SJSA1 (cell line): ENCODE measurements at places on chromosomes 6 and 20.

GRCh38 chr6:135832166-135832565 lies 19.3 kb upstream of the PDE7B start:
- no peak for DNase-seq

GRCh38 chr6:74936886-74937285 lies 269.0 kb downstream of the COL12A1 start:
- no peak for DNase-seq

- no peak for DNase-seq
These were observed 661.4 kb upstream of the HS3ST5 start for GRCh38 chr6:115004204-115004603.

GRCh38 chr6:34284563-34285447 lies 36.0 kb upstream of the SMIM29 start:
- DNase-seq = no peak

DNA sequence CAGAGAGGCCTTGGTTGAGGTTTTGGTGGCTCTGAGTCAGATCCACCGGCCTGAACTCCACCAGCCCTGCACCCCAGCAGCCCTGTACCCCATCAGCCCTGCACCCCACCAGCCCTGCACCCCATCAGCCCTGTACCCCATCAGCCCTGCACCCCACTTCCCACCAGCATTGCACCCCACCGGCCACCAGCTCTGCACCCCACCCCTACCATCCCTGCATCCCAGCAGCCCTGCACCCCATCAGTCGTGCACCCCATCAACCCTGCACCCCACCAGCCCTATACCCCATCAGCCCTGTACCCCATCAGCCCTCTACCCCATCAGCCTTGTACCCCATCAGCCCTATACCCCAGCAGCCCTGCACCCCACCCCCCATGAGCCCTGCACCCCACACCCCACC lies 14.3 kb upstream of the CHRNA4 start:
- DNase-seq = no peak

DNA sequence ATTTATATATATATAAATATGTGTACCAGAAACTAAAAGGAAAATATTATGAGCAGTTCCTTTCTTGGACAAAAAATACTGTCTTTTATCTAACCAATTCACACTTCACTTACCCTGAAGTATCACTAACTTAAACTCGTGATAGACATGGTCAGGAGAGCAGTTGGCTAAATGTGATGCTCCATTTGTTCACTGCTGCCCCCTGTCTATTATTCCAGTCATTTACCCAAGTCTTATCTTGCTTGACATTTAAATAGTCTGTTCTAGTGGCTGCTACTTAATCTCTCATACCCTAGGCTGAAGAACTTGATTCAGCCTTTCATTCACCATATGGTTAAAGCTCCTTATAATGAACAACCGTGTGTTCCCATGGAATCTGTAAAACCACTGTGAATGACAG lies 789.6 kb upstream of the EYS start:
- DNase-seq = no peak

- DNase-seq = no peak
These were observed 74.5 kb downstream of the MDN1 start for GRCh38 chr6:89745096-89745495.

- peak; percentile 60 for DNase-seq
These were observed 37.5 kb downstream of the NOX3 start for GRCh38 chr6:155418017-155418761.

DNA sequence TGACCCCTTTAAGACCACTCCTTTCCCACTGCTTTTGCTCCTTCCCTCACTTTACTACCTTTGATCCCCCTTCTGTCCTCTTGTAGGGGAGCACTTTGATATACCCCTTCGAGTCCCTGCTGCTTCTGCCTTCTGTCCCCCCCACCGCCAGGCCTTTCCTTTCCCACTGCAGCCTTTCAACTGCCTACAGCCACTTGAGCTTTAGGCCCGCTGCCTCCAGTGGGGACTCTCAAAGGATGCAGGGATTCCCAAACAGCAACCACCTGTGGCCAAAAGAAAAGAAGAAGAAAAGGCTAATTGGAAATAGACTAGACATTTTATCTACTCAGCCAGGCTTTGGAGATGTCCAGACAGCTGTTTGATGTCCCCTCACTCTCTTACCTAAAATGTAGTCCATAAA lies 77.0 kb upstream of the DTNBP1 start:
- no peak for DNase-seq

GRCh38 chr6:132820629-132821381 lies 6.4 kb downstream of the RPS12 start:
- DNase-seq = no peak

GRCh38 chr20:38175304-38176180 lies 10.5 kb upstream of the TGM2 start:
- no peak for DNase-seq

DNA sequence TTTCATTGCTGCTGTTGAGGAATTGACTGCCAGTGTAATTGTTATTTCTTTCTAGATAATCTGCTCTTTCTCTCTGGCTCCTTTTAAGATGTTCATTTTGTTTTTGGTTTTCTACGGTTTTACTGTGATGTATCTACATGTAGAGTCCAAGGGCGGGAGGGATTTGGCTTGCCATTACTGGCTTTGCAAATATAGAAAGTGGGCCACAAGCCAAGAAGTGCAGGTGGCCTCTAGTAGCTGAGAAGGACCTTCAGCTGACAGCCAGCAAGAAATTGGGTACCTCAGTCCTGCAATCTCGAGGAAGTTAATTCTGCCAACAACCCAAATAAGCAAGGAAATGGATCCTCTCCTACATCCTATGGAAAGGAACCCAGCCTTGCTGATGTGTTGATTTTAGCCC lies 42.8 kb upstream of the GLP1R start:
- no peak for DNase-seq

GRCh38 chr20:47266847-47267515 lies 89.5 kb downstream of the ZMYND8 start:
- no peak for DNase-seq

GRCh38 chr6:38933426-38933825 lies 115.2 kb upstream of the GLP1R start:
- no peak for DNase-seq

DNA sequence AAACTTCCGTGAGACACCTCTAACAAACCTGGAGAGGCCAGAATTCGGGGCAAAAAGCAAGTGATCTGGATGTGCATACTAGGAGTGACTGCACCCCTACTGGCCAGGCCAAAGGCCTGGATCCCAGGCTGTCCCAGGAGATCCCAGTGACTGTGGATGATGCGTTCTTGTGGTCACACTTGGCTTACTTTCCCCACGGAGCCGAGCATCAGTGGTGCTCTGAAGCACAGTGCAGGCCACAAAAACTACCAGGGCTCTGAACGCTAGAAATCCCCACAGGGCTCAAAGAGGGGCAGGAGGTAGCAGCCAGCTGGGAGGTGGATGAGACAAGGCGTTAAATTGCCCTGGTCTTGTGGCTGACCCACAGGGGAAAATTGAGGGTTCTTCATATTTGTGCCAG lies 7.1 kb downstream of the TRIM26 start:
- DNase-seq = no peak

DNA sequence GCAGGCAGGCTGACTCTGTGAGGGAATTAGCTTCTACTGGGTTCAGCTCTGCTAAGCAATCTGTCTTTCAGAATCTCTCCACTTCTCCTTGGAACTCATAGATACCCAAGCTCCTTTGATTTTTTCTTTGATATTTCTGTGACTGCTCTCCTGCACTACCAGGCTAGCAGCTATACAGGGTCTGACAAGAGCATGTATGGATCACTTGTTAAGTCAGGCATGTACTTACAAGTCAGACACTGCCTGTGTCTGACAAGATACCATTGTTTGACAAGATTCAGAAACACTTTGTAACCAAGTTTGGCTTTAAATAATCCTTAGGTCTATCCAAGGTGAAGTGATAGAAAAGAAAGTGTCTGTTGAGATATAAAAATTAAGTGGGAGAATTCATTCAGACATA lies 79.5 kb downstream of the SESN1 start:
- no peak for DNase-seq

GRCh38 chr20:23071398-23071797 lies 14.7 kb downstream of the CD93 start:
- DNase-seq = no peak

DNA sequence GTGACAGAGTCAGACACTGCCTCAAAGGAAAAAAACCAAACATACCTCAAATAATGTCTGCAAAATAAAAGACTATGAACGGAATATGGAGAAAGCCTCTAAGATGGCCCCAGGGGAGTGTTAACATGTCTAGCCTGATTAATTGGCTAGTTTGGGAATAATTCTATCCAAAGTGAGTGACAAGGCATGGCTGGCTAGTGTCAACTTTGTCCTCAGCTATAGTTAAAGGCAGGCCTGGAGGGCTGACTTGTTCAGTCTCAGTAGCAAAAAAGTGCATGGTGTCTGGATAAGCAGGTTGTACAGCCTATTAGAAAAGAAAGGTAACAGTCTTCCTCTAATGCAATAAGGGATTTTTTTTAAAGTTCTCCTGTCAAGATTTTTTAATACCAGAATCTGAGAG lies 32.7 kb downstream of the GCNT2 start:
- DNase-seq = no peak

GRCh38 chr6:98014442-98015201 lies 731.6 kb upstream of the MMS22L start:
- no peak for DNase-seq

DNA sequence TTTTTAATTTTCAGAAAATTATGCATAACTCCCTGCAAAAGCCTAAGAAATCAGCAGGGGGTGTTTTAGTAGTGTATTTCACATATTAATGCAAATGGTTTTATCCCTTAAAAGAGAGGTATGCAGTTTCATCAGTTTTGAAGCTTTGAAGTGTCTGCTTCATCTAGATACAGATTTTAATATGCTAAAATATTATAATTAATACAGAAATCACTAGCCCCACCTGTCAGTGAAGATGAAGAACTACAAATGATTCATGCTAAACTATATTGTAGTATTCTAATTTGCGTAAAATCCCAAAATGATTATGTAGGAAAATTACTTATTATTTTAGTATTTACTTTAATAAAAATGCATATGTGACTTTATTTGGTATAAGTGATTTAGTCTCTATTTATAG lies 2.9 kb upstream of the TFB1M start:
- DNase-seq = no peak

DNA sequence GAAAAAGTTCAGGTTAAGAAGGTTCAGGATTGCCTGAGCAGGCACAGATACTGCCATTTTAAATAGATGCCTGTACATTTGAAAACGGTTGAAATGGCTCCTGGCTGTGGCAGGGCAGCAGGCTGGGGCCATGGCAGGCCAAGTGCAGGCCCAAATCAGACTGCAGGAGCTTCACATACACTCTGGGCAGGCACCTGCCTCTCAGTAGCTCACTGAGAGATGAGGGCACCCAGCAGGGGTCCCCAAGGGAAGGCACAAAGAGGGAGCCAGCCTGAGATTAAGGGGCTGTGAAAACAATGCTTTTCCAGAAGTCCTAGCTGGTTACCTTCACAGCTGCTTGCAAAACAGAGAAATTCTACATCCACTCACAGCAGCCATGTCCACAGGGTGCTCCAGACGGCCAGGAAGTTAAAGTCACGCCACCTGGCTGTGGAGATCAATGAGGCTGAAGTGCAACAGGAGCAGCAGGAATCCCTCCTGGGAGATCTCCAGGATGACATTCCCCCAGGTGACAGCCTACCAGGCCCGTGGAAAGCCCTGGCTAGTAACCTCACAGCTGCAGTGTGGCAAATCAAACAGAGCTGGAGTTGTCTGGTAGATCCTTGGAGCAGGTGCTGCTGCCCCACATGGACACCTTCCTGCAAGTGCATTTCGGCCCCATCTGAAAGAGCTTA lies 6.2 kb upstream of the RAET1E start:
- DNase-seq = no peak

- no peak for DNase-seq
These were observed 25.8 kb downstream of the BCAS4 start for GRCh38 chr20:50820515-50821256.
